ENCODE measurements at places on chromosomes 11 and 22.

DNA sequence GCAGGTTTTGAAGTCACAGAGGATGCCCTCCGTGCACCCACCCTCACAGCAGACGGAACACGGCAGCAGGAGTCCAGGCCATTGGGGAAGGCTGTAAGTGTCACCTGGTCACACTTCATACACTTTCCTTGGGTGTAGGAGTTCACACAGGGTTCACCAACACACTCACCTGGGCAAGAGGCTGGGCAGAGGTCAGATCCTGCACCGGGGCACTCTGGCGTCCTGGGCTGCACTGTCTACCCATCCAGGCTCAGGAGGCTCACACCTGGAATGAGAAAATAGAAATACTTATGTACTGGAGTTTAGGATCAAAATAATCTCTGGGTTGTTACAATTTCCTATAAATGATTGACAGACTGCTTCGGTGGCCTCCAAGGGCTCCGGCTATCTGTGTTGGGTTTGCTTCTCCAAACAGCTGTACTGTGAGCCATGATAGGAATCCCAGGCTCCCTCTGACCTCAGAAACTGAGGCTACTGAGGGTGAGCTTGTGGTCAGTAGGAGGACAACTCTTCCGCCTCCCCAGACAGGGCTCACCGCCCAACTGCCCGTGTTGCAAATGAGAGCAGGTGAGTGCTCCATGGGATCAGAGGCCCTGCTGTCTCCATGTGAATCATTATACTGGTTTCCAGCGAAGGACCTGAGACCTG is 20.1 kb upstream of the CARS1 start:
- DNase-seq = no peak

DNA sequence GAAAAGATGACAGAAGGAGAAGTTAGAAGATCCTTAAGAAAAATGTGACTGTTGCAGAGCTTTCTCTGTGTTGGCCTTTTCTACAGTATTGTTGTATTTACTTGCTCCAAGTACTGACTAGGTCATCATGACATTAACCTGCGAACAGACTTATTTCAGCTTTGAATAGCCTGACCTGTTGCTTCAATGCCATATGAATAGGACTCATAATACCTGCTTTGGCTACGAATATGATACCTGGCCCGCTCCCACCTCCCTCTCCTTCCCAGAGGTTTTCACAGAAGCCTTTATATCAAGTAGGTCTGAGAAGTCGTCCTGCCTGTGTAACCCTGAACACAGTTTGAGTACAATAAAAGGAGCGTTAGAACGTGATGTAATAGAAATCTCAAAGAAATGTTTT is 169.6 kb upstream of the PGR start:
- no peak for DNase-seq

GRCh38 chr11:117473481-117474091 is 145.9 kb downstream of the CEP164 start:
- no peak for DNase-seq

- DNase-seq = no peak
These were observed 12.1 kb downstream of the CCDC87 start for GRCh38 chr11:66580803-66581202.

GRCh38 chr11:76186776-76187279 is 19.5 kb downstream of the WNT11 start:
- no peak for DNase-seq

- DNase-seq = no peak
These were observed 310 bp downstream of the TCF20 start for GRCh38 chr22:42270176-42270509.

GRCh38 chr11:10320736-10321465 is 16.0 kb downstream of the ADM start:
- DNase-seq = no peak

DNA sequence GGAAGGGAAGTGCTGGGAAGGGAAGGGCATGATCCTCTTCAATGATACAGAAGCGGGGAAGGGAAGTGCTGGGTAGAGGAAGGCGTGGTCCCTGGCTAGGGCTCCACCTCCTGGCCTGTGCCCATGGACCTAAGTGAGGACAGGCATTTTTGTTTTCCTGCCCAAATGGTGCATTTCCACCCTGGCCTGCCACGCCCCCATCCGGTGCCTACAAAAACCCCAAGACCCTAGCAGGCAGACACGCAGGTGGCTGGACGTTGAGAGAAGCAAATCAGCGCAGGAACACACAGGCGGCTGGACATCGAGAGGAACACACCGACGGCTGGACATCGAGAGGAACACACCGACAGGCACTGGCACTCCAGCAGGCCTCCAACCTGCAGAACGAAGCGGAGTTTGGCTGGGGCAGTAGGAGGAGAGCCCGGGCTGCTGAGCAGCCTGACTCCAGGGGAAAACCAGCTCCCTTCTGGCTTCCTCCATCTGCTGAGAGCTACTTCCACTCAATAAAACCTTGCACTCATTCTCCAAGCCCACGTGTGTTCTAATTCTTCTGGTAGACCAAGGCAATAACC is 628.3 kb downstream of the BUD13 start:
- DNase-seq = no peak

DNA sequence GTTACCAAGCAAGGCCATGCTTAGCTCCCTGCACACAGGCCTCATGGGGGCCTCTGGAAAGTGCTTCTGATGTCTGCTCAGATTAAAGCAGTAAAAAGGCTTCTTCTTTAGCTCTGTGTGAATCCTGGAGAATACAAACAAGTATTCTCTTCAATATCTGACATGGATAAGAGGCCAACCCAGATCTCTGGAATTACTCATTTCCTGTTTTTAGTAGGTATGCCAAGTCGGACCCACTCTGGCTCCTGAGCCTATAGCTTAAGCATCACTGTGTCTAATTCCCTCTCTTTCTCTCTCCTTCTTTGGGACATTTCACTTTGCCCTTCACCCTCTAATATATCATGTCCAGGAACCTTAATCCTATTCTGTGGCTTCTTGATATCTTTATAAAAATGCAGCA is 529.6 kb upstream of the CCDC90B start:
- DNase-seq = no peak

All from foreskin melanocyte (primary cell).